Mesenteric fat pad (tissue), 1 donor: ENCODE measurements at places on chromosomes 1 and 21.

DNA sequence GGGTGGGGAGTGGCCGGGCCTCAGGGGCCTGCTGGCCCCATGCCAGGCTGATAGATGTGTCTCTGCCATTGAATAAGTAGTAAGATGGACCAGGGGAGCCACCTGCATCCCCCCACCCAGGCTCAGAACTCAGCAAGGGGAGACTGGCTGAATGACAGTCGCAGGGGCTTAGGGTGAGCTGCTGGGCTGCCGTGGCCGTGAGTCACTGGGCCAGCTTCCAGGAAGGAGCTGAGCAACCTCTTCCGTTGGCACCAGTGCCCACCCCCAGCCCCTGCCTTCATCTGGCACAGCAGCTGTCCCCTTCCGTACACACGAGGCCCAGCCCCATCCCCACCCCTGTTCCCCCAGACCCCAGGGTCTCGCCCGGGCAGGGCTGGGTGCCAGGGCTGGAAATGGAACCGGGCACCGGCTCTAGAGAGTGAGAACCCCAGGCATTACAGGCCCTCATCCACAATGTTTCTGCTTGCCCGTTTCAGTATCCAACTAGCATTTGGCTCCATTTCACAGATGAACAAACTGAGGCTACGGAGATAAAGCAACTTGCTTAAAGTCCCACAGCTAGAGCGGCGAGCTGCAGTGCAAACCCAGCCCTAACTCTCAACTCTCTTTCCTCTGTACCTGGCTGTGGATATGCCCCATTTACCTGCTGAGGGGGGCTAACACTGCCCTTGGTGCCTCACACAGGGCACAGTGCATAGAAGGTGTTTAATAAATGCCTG is 10.2 kb downstream of the WNT4 start:
- no peak for DNase-seq

- DNase-seq, result no peak
These were observed 167.3 kb downstream of the FASLG start for GRCh38 chr1:172826096-172826741.

DNA sequence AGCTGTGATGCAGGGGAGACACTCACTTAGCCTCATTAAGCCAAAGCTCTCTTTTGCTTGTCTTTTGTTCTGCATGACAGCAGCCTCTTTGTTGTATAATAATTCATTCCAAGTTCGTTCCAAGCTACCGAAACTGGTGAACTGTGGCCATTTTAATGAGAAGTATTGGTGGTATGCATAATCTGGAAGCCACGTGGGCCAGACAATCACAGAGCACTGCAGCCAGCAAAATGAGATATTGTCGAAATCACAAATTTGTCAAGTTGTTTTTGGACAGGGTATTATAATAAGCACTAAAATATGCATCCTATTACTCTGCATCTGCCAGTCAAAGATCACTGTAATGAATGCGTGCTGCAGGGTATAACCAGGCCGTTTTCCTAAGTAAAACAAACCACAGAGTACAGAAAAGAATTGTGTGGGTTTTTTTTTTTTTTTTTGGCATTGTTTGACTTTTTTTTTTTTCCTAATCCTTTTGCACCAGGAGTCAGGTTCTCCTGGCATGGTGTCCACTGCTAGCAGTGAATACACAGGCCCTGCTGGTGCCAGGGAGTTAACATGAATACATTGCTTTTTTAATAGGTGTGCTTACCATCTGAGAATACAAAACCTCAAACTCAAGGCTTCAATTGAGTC is 423.9 kb downstream of the PTBP2 start:
- no peak for DNase-seq

GRCh38 chr1:32231843-32232432 is 9.7 kb downstream of the EIF3I start:
- DNase-seq, result no peak

GRCh38 chr21:45366931-45367401 is 38.0 kb upstream of the COL18A1 start:
- no peak for DNase-seq

GRCh38 chr21:37342046-37342632 is 24.4 kb upstream of the DYRK1A start:
- DNase-seq, result no peak
